ENCODE measurements at places on chromosomes 1 and 21.

DNA sequence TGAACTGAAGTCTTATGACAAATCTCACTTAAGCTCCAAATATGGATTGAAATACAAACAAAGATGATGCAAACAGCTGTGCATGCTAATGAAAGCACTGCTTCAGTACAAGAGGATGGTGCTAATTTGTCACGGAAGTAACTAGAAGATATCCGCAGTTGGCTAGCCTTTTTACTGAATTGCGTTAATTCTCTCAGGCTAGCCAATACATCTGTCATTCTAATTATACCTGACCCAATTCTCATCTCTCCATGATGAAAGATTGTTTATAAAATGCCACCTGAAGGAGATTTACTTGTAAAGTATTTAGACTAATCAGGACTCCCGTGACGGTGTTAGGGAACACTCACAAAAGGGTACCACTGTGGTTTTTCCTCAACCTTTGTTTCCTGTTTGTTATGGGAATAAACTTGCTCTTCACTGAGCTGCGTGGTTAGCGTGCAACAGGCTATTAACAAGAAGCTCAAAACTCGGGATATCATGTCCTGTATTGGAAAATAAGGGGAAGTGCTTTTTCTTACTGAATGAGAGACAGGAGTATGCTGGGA lies 162.5 kb downstream of the APP start:
- H3K36me3 ChIP-seq: no peaks in the 10 kb centered on the region
- H3K27me3 ChIP-seq: no peaks in the 10 kb centered on the region
- no peak overlapping the region for H3K4me3 ChIP-seq
- no peaks in the 10 kb centered on the region for H3K4me1 ChIP-seq

- H3K4me1 ChIP-seq: no peaks in the 10 kb centered on the region
- H3K27ac ChIP-seq: no peak overlapping the region
- no peak overlapping the region for H3K4me3 ChIP-seq
- no peak for DNase-seq
- H3K27me3 ChIP-seq: no peaks in the 10 kb centered on the region
- no peaks in the 10 kb centered on the region for H3K36me3 ChIP-seq
Observed at GRCh38 chr1:214349781-214350180, 68.8 kb downstream of the SMYD2 start.

DNA sequence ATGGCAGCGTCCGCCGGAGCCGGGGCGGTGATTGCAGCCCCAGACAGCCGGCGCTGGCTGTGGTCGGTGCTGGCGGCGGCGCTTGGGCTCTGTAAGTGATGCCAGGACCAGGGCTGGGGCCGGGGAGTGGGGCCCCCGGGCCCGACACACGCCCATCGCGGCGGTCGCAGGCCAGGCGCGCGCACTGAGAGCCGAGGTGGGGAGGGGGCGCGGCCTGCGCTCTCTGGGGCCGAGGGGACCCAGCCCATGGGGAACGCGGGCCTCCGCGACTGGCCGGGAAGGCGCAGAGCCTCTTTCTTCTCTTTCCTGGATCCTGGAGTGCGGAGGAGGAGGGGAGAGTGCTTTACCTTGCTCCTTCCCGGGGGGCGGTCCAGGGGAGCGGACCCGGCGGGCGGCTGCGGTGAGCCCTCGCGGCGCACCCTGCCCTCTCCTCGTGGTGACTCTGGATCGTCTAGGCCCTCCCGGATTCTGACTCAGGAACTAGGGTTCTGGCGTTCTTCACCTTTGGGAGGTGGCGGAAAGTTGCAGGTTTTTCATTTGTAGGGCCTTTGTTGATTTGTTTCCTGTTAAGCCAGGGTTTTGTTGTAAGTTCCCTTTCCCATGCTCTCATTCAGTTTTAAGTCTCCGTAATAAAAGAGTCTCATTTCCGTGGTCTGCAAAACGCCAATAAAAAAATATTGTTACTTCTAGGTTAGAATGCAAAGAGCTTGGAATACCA lies 529 bp downstream of the MPZL1 start:
- peaks cover 5% of the 10 kb centered on the region for H3K4me1 ChIP-seq
- H3K36me3 ChIP-seq: no peaks in the 10 kb centered on the region
- peak overlapping the region; percentile 79 for H3K4me3 ChIP-seq

DNA sequence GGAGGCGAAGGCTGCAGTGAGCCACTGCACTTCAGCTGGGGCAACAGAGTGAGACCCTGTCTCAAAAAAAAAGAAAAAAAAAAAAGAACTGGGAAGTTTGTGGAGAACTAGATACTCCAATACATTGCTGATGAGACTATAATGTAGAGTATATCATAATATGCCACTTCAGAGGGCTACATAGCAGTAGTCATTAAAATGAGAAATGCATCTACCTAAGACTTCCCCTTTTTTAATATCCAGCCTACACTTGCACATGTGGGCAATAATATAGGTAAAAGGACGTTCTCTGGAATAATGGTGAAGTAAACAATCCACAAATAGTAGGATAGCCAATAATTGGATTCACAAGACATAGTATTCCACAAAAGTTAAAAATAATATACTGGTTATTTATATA lies 311.0 kb downstream of the HLX start:
- H3K27ac ChIP-seq: no peak overlapping the region
- H3K27me3 ChIP-seq: no peaks in the 10 kb centered on the region
- no peaks in the 10 kb centered on the region for H3K36me3 ChIP-seq

DNA sequence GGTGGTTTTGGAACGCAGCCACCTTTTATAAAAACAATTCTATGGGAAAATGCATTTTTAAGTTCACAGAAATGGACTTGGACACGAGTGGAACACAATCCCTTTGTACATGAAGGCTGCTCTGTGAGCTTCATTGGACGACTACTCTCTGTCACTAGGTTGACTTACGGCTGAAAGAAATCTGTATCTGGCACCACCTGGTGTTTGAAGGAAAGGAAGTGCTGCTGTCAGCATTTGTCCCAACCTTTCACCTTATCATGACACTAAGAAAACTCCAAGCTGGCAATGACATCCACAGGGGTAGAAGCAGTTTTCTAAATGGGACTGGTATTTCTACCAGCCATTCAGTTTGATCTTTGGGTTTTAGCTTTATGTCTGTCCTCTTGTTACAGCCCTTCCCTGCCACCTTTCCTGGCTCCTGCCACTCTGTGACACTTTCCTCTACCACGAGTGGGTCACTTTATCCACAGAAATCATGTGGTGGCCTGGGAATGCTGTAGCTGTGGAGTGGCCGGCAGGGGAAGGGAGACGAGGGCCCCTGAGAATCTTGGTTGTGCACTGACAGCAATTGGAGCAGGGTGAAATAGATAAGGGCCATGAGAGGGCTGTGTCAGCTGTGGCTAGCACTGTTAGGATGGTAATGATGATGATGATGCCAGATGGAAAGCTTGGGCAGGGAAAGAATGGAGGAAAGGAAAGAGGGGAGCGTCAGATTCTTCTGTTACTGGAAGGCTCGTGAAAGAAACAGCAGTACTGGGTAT lies 85.2 kb downstream of the TBX19 start:
- no peak for DNase-seq
- no peaks in the 10 kb centered on the region for H3K4me1 ChIP-seq
- H3K36me3 ChIP-seq: no peaks in the 10 kb centered on the region
- no peak overlapping the region for H3K27ac ChIP-seq

DNA sequence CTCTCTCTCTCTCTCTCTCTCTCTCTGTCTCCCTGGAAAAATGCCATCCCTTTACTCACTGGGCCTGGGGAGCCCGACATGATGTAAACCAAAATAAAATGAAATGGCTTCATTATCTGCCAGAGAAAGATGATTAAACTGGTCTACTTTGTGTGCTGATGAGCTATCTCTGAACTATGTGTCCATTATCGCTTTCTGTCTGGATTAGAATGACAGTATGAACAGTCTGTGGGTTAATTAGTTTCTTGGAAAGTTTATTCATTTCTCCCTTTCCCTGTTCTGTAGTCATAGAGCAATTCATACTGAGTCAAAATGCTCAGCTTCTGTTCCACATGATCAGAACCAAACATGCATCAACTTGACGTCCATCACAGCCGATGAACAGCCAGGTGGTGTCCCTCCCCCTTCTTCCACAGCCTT lies 72.4 kb upstream of the KCND3 start:
- no peaks in the 10 kb centered on the region for H3K4me1 ChIP-seq
- H3K4me3 ChIP-seq: no peak overlapping the region
- no peak overlapping the region for H3K27ac ChIP-seq
- H3K27me3 ChIP-seq: no peaks in the 10 kb centered on the region

DNA sequence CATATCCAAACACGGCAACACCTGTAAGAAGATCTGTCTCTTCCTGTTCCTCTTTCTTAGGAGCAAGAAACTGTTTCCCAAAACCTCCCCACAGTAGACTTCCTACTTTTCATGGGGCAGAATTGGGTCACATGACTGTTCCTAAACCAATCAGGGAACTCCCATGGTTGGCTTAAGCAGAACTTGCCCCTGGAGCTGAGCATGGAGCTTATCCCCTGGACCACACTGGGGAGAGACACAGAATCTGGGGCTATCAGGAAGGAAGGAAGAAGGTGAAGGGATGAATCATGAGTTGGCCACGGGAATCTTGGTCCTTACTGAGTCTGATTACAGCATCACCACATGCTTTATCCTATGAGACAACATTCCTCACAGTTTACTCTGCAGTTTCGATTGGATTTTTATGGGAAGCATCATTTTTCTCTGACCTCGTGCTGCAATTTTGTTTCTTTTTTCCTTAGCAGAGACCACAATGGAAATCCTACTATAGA lies 81.8 kb downstream of the CDC7 start:
- no peak for DNase-seq
- H3K27ac ChIP-seq: no peak overlapping the region
- no peaks in the 10 kb centered on the region for H3K27me3 ChIP-seq
- H3K36me3 ChIP-seq: no peaks in the 10 kb centered on the region
- no peak overlapping the region for H3K4me3 ChIP-seq
- peaks cover 5% of the 10 kb centered on the region for H3K4me1 ChIP-seq

GRCh38 chr1:100834777-100835660 lies 59.6 kb downstream of the EXTL2 start:
- H3K36me3 ChIP-seq: no peaks in the 10 kb centered on the region
- no peak overlapping the region for H3K27ac ChIP-seq
- no peaks in the 10 kb centered on the region for H3K4me1 ChIP-seq
- DNase-seq: peak; percentile 31

Data from thymus (tissue), 14 donors.